ENCODE measurements at places on chromosomes 5 and 9. TPM values are rescaled to one million over a fixed set of nuclear protein-coding genes. Genes with fewer than 3 reads are reported as not detected.

DNA sequence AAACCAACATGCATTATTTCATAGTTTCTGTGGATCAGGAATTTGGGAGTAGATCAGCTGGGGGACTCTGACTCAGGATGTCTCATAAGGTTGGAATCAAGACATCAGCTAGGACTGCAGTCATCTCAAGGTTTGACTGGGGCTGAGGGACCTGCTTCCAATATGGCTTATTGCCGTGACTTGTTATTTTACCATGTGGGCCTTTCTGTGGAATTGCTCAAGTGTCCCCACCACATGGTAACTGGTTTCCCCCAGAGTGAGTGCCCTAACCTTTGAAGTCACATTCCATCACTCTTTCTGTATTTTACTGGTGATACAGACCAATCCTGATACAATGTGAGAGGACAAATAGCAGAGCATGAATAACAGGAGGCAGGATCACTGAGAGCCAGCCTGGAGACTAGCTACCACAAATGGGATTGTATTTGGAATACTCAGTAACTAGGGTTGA is 70.2 kb upstream of the ELL2 start:
- H3K36me3 ChIP-seq = no peaks in the 10 kb centered on the region
- no peak overlapping the region for H3K4me3 ChIP-seq
- no peaks in the 10 kb centered on the region for H3K27me3 ChIP-seq
- no peak for DNase-seq
- H3K4me1 ChIP-seq = no peaks in the 10 kb centered on the region

DNA sequence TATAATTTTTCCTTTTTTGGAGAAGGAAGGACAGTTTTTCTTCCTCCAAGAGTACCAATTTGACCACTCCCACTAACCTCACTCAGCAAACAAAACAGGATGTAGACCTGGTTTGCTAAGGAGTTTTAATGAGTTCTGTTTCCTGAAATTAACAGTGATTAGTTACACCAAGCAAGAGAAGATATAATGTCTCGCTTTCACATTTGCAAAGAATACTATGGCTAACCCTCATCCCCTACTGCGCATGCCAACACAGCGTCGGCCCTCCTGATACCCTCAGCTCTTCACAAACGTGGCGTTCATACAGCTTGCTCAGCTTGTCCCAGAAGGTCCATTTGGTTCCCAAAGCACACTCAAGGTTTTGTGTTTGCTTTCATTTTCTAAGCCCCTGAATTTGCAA is 41.9 kb upstream of the IPPK start:
- no peak overlapping the region for H3K27ac ChIP-seq
- H3K4me1 ChIP-seq = peaks cover 18% of the 10 kb centered on the region

DNA sequence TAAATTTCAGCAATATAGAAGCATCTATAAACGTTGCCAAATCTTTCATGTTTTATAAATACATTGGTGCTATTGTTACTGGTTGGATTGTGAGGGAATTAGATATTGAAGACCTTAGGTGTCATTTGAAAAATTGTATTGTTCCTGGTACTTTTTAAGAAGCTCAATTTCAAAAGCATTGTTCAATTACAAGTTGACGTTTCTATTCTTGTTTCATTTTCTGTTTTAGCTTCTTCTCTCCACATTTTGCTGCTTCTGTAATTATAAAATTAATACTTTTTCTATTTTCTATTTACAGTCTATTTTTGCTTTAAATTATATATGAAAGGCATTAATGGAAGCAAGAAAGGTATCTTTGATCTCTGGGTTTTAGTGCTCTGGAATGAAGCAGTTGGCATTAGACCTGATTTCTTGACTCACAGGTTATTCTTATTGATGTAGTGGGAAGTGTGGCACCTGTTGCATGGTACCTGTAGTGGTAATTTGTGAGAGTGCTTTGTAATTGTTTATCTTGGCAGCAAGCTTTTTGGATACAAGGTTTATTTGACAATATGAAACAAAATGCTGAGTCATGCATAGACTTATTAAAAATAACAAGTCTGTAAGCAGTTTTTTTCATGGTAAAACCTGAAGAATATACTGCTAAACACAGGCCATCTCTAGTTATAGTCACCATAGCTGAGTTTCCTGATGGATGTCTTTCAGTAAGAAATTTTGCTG is 13.2 kb downstream of the MACIR start:
- H3K36me3 ChIP-seq = peaks cover 5% of the 10 kb centered on the region
- no peak overlapping the region for H3K4me3 ChIP-seq
- peaks cover 9% of the 10 kb centered on the region for H3K4me1 ChIP-seq
- no peaks in the 10 kb centered on the region for H3K27me3 ChIP-seq
- H3K27ac ChIP-seq = no peak overlapping the region
- no peak for DNase-seq

DNA sequence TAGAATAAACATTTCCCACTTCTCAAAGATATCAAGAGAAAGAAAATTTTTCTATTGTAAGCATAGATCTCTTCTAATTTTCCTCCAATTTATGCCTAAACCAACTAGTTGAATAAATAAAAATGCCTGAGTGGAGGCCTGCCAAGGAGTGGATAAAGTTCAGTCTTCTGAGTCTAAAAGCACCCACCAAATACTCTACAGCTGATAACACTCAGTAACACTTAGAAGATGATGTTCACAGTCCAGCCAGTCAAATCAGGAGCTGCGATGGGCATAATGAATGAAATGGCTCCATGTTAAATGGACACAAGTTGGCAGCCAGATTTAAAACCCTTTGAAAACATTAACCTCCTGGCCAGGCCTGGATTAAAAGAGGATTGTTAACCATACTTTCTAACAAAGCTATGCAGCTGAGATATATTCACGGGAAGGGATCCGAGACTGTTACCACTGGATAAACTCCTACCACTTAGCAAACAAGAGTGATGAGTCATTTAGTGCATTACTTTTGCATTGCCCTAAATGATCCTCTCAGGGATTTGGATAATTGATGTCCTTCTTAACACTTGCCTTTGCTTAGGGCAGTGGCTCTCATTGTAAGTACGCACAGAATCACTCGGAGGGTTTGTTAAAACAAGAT is 63.7 kb upstream of the CCDC112 start:
- H3K27ac ChIP-seq = no peak overlapping the region
- no peak for DNase-seq
- no peaks in the 10 kb centered on the region for H3K27me3 ChIP-seq
- no peaks in the 10 kb centered on the region for H3K4me1 ChIP-seq
- H3K36me3 ChIP-seq = no peaks in the 10 kb centered on the region

DDX46 gene
- 11.9 TPM for polyA plus RNA-seq

Measured in heart right ventricle (tissue), 16 donors.